GM23338 (cell line): ENCODE measurements at places on chromosomes 1 and 21. TPM values are rescaled to one million over a fixed set of nuclear protein-coding genes. Genes with fewer than 3 reads are reported as not detected.

NUF2 gene
- 21.7 and 37.6 TPM in 2 replicates for total RNA-seq

NPPA gene
- total RNA-seq = not detected in 2 replicates

DNA sequence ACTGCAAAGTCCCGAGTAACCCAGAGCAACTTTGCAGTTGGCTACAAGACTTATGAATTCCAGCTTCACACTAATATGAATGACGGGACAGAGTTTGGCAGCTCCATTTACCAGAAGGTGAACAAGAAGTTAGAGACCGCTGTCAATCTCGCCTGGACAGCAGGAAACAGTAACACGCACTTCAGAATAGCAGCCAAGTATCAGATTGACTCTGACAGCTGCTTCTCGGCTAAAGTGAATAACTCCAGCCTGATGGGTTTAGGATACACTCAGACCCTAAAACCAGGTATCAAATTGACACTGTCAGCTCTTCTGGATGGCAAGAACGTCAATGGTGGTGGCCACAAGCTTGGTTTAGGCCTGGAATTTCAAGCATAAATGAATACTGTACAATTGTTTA, 66.8 kb downstream of the ACBD6 start:
- DNase-seq = no peak
- H3K4me3 ChIP-seq = no peak overlapping the region
- H3K27ac ChIP-seq = no peak overlapping the region
- no peaks in the 10 kb centered on the region for H3K27me3 ChIP-seq
- peaks cover 20% of the 10 kb centered on the region for H3K4me1 ChIP-seq

- peak; percentile 73 for DNase-seq
- peak overlapping the region; percentile 62; the same call in 1 of the 2 replicates for H3K27ac ChIP-seq
- H3K4me1 ChIP-seq = peaks cover 30% of the 10 kb centered on the region
Measured at GRCh38 chr1:167121375-167122120, 27.7 kb downstream of the STYXL2 start.

DNA sequence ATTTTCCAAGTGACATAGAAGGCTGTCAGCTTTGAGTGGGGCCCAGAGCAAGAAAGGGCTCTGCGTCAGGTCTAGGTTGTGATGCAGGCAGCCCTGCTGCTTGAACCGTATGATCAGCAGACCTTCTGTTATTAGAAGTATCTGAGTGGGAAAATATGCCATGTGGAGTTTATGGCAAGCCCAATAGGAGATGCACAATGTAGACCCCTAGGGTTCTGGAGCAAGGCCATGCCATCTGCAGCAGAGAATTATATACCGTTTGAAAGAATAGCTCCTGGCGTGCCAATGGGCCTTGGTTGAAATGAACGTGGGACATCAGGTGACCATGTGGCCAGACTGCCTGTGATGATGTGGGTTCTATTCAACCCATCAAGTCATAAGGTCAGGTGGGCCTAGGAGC, 44.1 kb upstream of the ZBTB18 start:
- no peaks in the 10 kb centered on the region for H3K27me3 ChIP-seq
- no peak for DNase-seq
- H3K4me3 ChIP-seq = no peak overlapping the region
- H3K27ac ChIP-seq = no peak overlapping the region
- peaks cover 16% of the 10 kb centered on the region for H3K4me1 ChIP-seq

DNA sequence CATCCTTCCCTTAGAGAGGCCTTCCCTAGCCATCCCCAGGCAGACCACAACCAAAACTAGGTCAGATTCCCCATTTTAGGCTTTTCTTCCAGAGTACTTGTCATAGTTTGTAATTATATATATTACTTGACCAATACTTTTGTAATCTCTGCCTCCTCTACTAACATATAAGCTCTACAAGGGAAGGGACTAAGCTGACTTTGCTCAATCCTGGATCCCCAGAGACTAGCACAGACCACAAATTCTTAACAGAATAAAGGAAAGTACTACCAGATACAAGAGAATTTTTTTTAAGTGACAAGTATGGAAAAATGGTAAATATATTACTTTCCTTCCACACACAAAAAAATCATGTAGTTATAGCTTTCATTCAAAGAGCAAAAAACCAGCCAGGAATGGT, 2.0 kb downstream of the ZMYM6 start:
- no peaks in the 10 kb centered on the region for H3K4me1 ChIP-seq
- H3K27me3 ChIP-seq = no peaks in the 10 kb centered on the region

SYPL2 gene
- total RNA-seq = 0.49 and 1.6 TPM in 2 replicates

C1orf116 gene
- 4.0 and 5.3 TPM in 2 replicates for total RNA-seq

GRCh38 chr1:232077809-232078208, 451.2 kb downstream of the DISC1 start:
- H3K4me1 ChIP-seq = no peaks in the 10 kb centered on the region
- no peak for DNase-seq
- no peaks in the 10 kb centered on the region; the same call in 1 of the 2 replicates for H3K36me3 ChIP-seq
- H3K4me3 ChIP-seq = no peak overlapping the region
- H3K27me3 ChIP-seq = no peaks in the 10 kb centered on the region

DNA sequence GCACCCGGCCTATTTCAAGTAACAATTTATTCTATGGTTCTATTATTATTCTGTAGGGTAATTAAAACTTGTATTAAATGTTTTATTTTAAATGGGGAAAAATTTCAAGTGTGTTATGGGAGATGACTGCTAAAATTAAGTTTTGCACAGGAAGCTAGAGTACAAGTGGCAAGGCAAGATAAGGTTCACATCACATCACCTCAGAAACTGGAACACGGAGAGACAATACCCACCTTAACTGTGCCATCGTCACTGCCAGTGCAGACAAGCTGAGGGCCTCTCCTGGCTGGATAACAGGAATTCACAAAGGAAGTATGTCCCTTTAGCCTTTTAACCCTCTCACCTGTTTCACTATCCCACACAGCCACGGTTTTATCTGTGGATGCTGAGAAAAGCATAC, 7.6 kb downstream of the SNRNP40 start:
- H3K27ac ChIP-seq = no peak overlapping the region
- H3K4me3 ChIP-seq = no peak overlapping the region
- H3K36me3 ChIP-seq = peaks cover 81% of the 10 kb centered on the region
- H3K4me1 ChIP-seq = no peaks in the 10 kb centered on the region

RAD54L gene
- total RNA-seq = 32.5 and 48.1 TPM in 2 replicates

DNA sequence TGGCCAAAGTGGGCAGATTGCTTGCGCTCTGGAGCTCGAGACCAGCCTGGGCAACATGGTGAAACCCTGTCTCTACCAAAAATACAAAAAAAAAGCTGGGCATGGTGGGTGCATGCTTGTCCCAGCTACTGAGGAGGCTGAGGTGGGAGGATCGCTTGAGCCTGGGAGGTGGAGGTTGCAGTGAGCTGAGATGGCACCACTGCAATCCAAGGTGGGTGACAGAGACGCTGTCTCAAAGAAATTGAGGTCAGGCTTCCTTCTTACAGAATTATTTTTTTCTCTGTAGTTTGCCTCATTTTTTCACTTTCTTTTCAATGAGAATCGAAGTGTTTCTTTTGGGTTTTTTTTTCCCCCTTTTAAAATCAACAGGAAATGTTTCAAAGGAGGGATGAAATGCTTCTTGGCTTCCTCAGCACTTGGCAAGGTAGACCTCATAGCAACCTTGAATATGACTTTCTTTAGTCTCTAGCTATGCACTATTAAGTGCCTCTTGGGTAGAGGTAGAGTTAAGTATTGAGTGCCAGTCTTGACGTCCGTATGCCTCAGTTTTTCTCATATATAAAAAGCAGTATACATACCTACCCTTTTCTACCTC, 40.3 kb downstream of the MDM4 start:
- no peaks in the 10 kb centered on the region for H3K27me3 ChIP-seq
- H3K4me3 ChIP-seq = no peak overlapping the region
- peaks cover 2% of the 10 kb centered on the region for H3K36me3 ChIP-seq
- H3K4me1 ChIP-seq = peaks cover 9% of the 10 kb centered on the region; the same call in 1 of the 2 replicates
- H3K27ac ChIP-seq = no peak overlapping the region
- DNase-seq = no peak

DNA sequence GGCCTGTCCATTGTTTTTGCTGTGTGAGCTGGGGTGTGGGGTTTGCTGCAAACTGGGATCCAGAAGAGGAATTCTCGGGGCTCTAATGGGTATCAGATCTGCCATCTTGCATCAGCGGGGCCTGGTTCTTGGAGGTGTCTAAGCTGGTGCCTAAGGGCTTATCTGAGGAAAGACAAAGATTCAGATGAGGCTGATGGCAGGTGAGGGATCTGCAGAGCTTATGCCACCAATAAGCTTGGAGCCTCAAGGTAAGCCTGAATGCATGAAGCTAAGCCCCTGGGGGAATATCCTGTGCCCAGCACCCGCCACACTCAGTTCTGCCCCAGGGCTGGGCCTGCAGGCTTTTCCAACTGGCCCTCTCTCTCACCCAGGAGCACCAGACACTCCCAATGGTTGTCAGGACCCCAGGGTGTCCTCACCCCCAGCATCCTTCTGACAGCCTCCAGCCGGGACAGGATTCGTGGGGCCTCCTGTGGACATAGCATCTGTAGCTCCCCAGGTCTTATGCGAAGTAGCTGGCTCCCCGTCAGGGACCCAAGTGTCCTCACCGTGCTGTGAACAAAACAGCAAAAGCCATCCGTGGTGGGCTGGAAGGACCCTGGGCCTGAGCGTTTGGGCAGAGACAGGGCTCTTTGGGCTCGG, 9.5 kb upstream of the GSTM3 start:
- no peaks in the 10 kb centered on the region for H3K4me1 ChIP-seq
- H3K4me3 ChIP-seq = no peak overlapping the region
- H3K27ac ChIP-seq = no peak overlapping the region
- no peaks in the 10 kb centered on the region for H3K36me3 ChIP-seq
- no peak for DNase-seq

GRCh38 chr21:41895643-41896493, 16.7 kb upstream of the PRDM15 start:
- DNase-seq = peak; percentile 56
- H3K4me3 ChIP-seq = no peak overlapping the region
- H3K27me3 ChIP-seq = no peaks in the 10 kb centered on the region
- H3K36me3 ChIP-seq = no peaks in the 10 kb centered on the region

RBM11 gene
- total RNA-seq = 6.8 and 8.3 TPM in 2 replicates

CTSS gene
- not detected in 2 replicates for total RNA-seq

DNA sequence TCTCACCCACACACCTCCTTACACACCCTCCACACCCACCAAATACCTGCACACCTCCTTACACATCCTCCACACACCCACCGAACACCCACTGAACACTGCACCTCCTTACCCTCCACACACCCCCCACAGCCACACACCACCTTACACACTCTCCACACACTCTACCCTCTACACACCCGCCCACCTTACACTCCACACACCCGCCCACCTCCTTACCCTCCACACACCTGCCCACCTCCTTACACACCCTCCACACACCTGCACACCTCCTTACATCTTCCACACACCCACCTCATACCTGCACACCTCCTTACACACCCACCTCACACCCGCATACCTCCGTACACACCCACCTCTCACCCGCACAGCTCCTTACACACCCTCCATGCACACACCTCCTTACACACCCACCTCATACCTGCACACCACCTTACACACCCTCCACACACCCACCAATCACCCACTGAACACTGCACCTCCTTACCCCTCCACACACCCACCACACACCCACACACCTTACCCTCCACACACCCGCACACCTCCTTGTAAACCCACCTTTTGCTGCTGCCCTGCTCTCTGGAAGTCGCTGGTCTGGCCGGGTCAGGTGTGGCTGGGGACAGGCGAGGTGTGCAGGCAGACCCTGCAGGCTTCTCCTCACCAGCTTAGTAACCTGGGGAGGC, 38.5 kb downstream of the COQ8A start:
- DNase-seq = no peak
- H3K4me1 ChIP-seq = no peaks in the 10 kb centered on the region
- no peak overlapping the region for H3K4me3 ChIP-seq
- no peak overlapping the region for H3K27ac ChIP-seq
- no peaks in the 10 kb centered on the region for H3K36me3 ChIP-seq

GRCh38 chr21:31297806-31298205, 46.3 kb downstream of the TIAM1 start:
- no peak overlapping the region for H3K4me3 ChIP-seq
- H3K4me1 ChIP-seq = no peaks in the 10 kb centered on the region
- DNase-seq = no peak
- H3K27me3 ChIP-seq = no peaks in the 10 kb centered on the region
- no peak overlapping the region for H3K27ac ChIP-seq
- H3K36me3 ChIP-seq = no peaks in the 10 kb centered on the region

- H3K4me1 ChIP-seq = no peaks in the 10 kb centered on the region
- no peak overlapping the region for H3K27ac ChIP-seq
- DNase-seq = no peak
- no peak overlapping the region for H3K4me3 ChIP-seq
Measured at GRCh38 chr21:38970765-38971164, 165.0 kb downstream of the ETS2 start.
